Activated naive CD8-positive, alpha-beta T cell treated with anti-CD3 and anti-CD28 coated beads, Interleukin-2, amount 10 ng/mL, durations not matched to agents 7 days and 5 days (primary cell): ENCODE measurements at places on chromosomes 13 and 19. TPM values are rescaled to one million over a fixed set of nuclear protein-coding genes. Genes with fewer than 3 reads are reported as not detected.
A peak's percentile ranks its signal among the peaks of the same experiment; 100 is the strongest.

The PTPRS gene
- 0.14 TPM for total RNA-seq

GRCh38 chr19:17183271-17183761, 31.8 kb upstream of the USE1 start:
- peak; percentile 54 for DNase-seq

DNA sequence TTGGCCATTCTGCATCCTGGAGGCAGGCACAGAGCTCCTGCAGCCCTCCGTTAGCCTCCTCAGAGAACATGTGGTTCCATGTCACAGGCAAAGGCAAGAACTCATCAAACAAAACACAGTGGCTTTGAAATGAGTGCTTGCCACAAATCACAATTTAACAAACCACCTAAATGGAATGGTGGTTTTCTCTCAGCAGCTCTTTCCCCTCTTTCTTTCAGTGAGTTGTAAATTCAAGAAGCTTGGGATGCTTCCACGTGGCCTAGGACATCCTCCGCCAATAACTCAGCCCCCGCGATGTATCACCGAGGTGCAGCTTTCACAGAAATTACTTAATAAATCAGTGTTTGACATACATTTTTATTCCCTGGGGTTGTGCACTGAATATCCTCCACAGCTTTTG, 65.4 kb upstream of the RFC3 start:
- no peak for DNase-seq

The FGF22 gene
- total RNA-seq, result 1.1 TPM

- DNase-seq, result no peak
These were observed 81.0 kb upstream of the UBAC2 start for GRCh38 chr13:99119656-99120055.

GRCh38 chr13:48510698-48511097, 22.2 kb downstream of the RCBTB2 start:
- DNase-seq, result no peak

The TRPM4 gene
- total RNA-seq, result 0.19 TPM

- DNase-seq, result no peak
These were observed 24.7 kb downstream of the FRY start for GRCh38 chr13:32056316-32056715.

GRCh38 chr19:32813862-32814425, 55.6 kb downstream of the SLC7A9 start:
- DNase-seq, result no peak

DNA sequence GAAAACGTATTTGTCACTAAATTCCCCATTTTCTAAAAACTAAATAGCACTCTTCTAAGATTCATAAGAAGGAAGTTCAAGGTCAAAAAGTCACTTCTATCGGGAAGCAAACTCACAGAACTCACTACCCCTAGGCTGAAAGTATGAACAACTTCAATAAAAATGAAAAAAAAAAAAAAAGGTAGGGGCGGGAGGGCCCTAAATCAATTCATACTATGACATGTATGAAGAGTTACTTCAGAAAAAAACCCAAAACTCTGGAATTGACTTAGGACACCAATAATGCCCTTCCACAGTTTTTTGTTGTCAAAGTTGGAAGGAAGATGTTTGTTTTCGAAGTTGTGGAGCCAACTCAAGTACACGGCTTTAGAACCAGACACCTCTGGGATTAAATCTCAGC, 1.1 kb downstream of the SUCLA2 start:
- DNase-seq, result no peak

DNA sequence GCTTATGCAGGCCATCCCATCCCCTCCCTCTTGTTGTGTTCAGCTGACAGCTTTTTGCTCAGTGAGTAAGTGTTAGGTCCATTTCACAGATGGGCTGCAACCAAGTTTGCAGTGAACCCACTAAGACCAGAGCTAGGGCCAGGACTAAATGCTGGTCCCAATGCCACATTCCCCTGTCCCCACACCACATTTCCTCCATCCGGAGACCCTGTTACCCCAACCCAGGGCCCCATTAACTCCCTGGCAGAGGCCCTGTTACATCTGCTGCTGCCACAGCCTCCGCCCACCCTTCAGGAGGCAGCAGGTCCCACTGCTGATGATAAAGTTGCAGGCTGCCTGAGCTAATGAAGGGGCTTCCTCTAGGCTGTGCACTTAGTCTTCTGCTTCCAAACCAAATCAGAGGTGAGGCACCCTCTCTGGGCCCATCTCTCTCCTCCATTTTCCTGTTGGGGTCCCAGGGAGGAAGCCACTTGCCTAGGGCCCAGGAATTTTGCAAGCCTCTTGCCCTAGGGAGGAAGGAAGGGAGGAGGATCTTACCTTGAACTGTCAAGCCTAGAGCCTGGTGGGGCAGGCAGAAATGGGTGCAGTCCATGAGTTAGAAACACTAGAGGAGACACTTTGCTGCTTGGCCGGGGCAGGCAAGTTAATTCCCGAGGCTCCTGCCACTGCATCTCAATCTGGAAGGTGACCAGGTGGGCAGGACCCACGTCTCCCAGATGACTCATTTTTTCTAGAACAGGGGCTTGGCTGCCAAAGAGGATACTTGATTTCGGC, 3.4 kb upstream of the USF2 start:
- peak; percentile 28 for DNase-seq

The TJP3 gene
- total RNA-seq, result 7.6 TPM

- DNase-seq, result peak; percentile 55
These were observed 83.9 kb downstream of the GNG7 start for GRCh38 chr19:2618611-2619010.

The CEACAM8 gene
- total RNA-seq, result not detected

The IZUMO2 gene
- total RNA-seq, result not detected

DNA sequence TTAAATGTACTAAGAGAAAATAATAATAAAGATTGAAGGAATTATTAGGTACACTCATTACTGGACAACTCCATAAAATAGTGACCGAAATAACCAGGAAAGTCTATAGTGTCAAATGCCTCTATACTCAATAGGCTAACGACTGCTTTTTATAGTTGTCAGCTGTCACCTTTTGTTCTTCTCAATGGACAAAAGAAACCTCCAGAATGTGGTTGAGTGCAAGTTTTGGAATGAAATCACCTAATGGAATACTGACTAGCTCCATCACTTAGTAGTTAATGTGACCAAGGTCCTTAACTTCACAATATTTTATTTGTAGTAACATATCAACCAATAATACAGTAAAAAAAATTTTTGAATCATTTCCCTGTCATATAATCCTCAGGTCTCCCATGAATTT, 18.1 kb downstream of the TSC22D1 start:
- no peak for DNase-seq

DNA sequence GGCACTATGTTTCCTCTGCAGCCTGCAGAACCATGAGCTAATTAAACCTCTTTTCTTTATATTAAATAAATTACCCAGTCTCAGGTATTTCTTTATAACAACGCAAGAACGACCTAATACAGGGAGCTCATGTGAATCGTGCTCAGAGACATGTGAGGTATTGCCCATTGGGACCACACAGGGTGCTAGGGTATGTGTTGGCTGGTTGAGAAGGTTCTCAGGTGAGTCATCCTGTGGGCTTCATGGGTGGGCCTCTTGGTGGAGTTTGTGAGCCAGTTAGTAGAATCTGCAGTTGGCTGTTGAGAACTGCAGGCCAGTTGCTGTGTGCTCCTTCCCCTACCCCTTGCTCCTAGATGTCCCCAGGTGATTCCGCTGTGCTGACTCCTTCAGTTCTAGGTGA, 163.0 kb downstream of the HS6ST3 start:
- no peak for DNase-seq

DNA sequence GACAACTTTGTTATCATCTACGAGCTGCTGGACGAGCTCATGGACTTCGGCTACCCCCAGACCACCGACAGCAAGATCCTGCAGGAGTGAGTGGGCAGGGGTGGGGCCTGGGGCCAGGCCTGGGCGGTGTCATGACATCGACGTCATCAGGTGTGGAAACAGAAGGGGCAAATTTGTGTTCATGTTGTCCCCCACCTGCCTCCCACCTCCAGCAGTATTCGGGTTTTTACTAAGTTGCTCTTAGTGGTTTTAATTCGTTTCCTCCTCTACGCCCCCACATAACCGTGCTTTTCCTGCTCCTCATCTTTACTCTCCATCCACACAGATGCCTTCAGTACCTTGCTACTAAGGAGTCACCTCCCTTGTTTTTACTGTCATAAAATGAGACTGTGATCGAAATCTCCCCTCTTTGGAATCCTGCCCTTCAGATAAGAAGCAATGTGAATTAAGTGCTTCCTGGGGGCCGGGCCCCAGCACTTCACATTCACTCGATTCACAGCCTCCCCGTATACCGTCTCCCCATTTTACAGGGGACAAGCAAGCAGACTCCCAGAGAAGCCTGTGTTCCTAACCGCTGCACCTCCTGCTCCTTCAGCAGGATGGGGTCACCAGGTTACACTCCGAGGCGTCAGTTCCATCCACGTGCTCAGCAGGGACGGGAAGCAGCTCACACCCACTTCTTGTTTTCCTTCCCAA, 10.5 kb downstream of the AP1M1 start:
- DNase-seq, result no peak

- DNase-seq, result peak; percentile 53
These were observed 460.0 kb downstream of the FOXO1 start for GRCh38 chr13:40206241-40207000.

DNA sequence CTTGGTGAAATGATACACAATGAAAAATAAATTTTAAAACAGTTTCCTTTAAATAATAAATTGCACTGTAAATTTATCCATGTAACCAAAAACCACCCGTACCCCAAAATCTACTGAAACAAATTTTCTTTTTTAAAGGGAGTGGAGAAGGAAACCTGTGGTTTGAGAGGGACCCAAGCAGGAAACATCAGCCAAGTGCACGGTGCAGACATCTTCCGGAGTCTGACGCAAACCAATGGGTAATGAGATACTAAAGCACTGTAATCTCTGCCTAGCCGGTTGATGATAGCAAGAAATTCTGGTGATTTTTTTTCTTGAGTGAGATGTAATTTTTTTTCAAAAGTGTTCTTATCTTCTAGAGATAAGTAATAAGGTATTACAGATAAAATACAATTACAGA, 115.4 kb downstream of the ABCC4 start:
- no peak for DNase-seq

DNA sequence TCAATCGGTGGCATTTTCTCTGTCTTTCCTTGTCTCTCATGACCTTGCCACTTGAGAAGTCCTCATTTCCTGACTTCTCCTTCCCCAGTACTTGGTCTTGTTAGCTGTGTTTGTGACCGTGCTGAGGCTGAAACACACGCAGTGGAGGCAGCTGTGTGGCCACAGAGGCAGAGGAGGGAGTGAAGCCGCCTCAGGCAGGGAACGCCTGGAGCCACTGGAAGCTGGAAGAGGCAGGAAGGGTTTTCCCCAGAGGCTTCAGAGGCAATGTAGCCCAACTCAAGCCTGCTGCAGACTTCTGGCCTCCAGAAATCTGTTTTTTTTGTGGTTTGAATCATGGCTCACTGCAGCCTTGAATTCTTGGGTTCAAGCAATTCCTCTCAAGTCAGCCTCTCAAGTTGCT, 29.2 kb upstream of the ARGLU1 start:
- DNase-seq, result no peak

GRCh38 chr13:33761740-33762139, 56.2 kb upstream of the RFC3 start:
- no peak for DNase-seq

GRCh38 chr13:99193152-99193551, 7.5 kb upstream of the UBAC2 start:
- DNase-seq, result no peak

- DNase-seq, result no peak
These were observed 21.1 kb downstream of the KBTBD6 start for GRCh38 chr13:41111454-41111853.

- no peak for DNase-seq
These were observed 4.8 kb upstream of the UCHL3 start for GRCh38 chr13:75544681-75545330.

GRCh38 chr19:43286096-43286495, 16.8 kb upstream of the PSG9 start:
- DNase-seq, result no peak

The IFNL1 gene
- total RNA-seq, result not detected

DNA sequence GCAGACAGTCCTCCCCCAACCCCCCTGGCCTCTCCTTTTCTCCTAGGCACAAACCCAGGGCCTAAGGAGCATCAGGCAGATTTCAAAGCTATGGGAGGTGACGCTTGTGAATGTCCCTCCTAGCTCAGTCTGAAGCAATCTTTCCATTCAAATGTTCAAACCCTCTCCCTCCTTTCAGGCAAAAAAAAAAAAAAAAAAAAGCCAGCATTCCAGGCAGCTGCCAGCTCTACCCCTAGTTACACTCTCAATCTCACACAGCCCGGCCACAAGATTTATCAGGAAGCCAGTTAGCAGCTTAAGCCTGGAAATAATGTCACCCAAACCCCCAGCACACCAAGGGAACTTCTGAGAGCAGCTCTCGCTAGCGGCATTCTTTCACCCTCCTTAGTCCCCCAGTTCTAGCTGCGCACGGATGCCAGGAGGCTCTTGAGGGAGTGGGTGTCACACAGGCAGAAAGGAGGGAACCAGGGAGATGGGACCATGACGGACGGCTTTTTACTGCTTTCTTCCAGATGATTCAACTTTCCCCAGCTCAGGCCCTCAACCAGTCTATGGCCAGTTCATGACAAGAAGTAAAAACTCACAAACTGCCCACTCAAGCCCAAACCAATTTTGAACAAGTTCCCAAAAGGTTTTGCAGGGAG, 6.3 kb downstream of the SH3GL1 start:
- DNase-seq, result no peak

GRCh38 chr19:22137791-22138190, 59.0 kb downstream of the ZNF676 start:
- no peak for DNase-seq

The LILRA5 gene
- not detected for total RNA-seq

DNA sequence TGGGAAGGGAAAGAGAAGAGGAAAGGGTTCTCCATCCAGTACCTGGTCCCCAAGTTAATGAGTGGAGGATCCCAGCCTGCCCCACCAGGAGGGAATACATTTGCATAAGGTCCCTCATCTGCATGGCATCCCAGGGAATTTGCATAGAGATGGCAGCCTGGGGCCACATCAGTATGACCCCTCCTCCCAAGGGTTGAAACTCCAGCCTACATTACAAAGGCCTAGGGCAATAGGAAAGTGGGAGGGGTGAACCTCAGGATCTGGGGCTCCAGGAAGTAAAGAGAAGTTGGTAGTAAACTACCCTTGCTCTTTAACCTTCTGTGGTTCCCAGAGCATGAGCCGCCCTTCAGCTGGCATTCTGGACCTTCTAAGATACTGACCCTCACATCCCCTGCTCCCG, 6.8 kb upstream of the NECTIN2 start:
- no peak for DNase-seq

The CYP2F1 gene
- total RNA-seq, result not detected

GRCh38 chr13:94595001-94595949, 677 bp downstream of the TGDS start:
- peak; percentile 50 for DNase-seq

DNA sequence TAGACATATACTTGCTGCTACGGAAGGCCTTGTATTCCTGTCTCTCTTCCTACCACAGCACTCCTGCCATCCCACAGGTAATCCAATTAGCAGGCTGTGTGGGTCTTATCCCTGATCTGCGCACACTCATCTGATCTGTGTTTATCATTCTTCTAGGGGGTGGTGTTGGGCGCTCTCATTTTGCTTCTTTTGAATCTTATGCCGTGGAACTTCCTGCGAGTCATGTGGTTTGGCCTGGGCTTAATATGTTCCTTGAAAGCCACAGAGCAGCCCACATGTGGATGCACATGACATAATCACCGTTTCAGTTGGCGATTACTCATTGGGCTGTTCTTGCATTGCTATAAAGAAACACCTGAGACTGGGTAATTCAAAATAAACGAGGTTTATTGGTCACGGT, 7.5 kb downstream of the RASA3 start:
- DNase-seq, result no peak

The ZNF560 gene
- total RNA-seq, result 0.34 TPM

The CCDC70 gene
- not detected for total RNA-seq

The TEX29 gene
- 0.80 TPM for total RNA-seq

The OXGR1 gene
- not detected for total RNA-seq

The FFAR2 gene
- total RNA-seq, result not detected

- no peak for DNase-seq
These were observed 25.5 kb downstream of the PLA2G4C start for GRCh38 chr19:48085076-48085475.
